ENCODE measurements at places on chromosomes 3 and 15.

GRCh38 chr3:194079702-194080172 is 56.2 kb upstream of the HES1 start:
- no peak for DNase-seq

DNA sequence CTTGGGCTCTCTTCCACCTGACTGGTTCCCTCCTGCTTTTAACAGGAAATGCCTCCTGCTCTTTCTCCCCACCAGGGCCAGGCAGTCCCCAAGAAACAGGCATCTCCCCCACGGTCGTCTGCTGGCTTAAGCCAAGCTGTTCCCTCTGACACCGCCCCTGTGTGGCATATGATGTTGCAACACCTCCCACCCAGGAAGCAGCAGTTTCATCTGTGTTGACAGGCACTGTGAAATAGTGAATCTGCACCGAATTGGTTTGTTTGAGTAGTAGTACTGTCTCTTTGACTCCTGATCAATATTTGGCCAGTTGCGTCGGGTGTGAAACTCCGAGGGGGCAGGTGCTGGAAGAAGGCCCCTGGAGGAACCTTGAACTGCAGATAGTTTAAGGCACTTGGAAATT is 188.8 kb downstream of the FEZF2 start:
- DNase-seq: no peak

DNA sequence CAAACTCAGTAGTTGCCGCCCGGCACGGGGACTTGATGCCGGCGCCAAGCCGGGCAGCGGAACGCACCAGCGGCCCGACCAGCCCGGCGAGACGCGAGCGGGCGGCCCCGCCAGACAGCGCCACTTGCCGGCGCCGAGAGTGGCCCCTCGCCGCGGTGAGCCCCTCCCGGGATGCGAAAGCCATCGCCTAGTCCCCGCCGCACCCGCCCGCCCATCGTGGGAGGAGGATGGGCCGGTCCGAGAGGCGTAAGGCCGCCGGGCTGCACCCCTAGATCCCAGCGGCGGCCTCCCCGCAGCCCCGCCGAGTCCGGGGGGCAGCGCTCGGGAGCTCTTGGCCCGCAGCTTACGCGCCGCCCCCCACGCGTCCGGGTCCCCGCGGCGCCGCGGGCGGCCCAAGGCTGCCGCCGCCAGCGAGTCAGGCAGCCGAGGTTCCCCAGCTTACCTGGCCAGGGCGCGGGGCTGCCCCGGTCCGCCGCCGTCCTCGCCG is 609 bp downstream of the GOLGA8A start:
- no peak for DNase-seq

DNA sequence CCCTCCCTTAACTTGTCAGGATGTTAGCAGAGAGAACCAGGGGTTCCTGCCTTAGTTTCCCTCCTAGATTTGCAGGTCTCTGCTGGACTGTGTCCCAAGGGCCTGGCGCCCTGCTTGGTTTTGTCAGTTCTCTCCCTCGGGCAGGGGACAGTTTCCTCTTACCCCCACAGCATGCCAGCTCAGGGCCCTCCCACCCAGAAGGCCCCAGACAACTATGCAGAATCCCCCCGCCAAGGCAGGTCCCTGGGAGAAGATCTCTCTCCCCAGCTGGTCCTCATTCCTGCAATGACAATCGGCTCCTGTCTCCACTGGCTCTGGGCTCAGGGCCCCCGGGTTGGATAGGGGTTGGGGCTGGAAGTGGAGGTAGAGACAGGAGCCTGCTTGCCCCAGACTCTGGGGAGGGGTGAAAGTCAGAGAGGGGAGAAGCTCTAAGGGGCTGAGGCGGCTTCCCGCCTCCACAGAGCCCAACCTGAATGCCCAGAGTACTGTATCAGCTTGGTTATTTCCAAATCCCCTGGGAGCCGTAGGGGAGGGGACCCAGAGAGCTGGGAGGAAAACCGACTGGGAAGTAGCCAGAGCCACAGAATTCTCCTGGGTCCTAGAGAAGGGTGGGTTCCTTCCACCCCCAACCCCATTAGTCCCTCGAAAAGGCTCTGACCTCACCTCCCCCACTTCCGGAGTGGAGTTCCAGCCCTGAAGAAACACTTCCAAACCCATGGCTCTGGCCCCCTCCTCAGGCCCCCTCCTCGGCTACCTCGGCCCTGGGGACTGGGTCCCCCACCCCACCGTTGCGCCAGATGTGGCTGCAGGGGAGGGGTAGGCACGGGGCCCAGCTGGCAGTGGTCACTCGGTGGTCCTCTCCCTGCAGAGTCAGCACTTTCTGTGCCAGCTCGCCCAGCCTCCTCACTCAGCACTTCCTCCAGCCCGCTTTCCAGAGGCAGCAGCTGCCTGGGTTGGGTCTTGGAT is 3.8 kb upstream of the LOXL1 start:
- DNase-seq: no peak

GRCh38 chr3:39933986-39934693 is 124.7 kb downstream of the MYRIP start:
- no peak for DNase-seq

GRCh38 chr15:29018120-29018805 is 132.5 kb downstream of the APBA2 start:
- DNase-seq: no peak

GRCh38 chr15:58457466-58457965 is 25.7 kb downstream of the LIPC start:
- DNase-seq: no peak

DNA sequence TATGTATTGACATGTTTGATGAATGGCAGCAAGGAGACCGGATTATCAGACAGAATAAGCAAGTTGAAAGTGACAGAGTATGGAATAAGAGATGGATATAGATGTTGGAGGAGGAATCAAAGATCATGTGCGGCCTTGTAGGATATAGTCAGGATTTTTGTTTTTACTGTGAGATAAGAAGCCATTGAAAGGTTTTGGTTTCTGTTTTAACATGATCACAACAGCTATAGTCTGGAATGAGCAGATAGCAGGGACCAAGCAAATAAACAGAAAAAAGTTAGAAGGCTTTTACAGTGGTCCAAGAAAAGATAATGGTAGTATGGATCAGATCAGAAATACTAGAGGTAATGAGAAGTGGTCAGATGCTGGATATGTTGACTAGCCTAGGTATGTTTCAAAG is 52.6 kb downstream of the SLC12A6 start:
- no peak for DNase-seq

- no peak for DNase-seq
These were observed 37.2 kb upstream of the DLG1 start for GRCh38 chr3:197335428-197336132.

- no peak for DNase-seq
These were observed 143.0 kb upstream of the CTDSPL start for GRCh38 chr3:37718632-37719031.

DNA sequence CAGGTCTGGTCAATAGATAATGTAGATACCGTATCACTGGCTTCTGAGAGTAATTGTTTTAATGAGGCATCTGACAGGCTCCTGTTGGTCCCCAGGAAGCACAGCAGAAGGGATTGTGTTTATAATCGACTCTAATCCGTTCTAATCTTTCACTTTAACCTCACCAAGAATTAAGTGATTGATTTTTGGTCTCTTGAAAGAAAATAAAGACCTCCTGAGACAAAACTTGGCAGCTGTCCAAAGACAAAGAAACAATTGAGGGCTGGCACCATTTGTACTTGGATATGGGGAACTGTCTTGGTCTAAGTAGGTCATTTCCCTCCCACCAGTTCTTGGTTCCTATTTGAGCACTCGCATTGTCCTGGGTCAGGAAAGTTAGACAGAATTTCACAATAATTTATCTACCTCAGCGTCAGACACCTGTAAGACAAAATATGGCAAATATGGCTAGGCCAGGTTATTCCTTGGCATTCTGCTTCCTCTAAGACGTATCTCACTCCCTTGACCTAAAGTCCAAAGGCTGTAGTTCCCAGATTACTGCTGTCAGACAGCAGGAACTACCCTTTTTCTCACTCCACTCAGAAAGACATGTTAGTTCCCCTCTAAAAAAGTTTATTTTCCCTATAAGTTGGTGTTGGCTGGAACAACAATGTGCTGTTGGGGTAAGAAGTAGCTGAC is 22.7 kb upstream of the CD96 start:
- DNase-seq: no peak

DNA sequence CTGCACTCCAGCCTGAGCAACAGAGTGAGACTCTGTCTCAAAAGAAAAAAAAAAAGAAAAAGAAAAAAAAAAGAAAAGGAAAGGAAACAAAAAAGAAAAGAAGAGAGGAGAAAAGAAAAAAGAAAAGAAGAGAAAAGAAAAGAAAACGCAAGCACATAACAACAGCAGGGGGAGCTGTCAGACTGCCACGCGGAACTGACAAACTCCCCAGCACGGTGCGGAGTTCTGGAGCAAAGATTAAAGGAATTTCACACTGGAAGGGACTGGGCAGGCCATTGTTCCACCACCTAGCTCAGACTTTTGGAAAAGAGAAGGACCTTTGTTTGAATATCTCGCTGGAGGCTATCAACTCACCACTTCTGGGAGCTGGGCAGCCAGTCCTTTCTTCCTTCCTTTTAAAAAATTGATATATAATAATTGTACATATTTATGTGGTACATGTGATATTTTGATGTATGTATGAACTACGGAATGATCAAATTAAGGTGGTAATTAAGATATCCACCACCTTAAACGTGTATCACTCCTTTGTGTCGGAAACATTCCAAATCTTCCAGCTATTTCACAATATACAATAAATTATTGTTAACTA is 40.5 kb downstream of the DPPA2 start:
- DNase-seq: no peak

GRCh38 chr3:89227634-89228033 is 120.2 kb downstream of the EPHA3 start:
- DNase-seq: no peak

- no peak for DNase-seq
These were observed 610.9 kb downstream of the AGBL1 start for GRCh38 chr15:86690566-86690965.

GRCh38 chr3:99253963-99254355 is 352.5 kb upstream of the DCBLD2 start:
- no peak for DNase-seq

DNA sequence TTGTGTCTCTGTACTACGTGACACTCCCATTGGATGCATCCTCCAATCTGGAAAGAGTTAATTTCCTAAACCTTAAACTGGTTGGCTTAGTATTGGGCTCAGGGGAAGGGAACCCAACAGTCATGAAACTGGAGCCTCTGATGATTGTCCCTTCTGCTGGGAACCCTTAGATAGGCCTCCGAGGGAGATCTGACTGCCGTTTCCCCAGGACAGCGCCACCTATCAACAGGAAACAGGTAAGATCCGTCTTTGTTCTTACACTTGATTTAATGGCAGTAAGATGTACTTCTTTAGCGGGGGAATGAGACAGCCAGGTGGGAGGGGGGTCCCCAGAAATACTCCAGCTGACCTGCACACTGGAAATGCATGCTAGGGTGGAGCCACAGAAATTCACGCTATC is 1749.6 kb downstream of the SI start:
- no peak for DNase-seq

GRCh38 chr3:41125258-41125657 is 74.0 kb upstream of the CTNNB1 start:
- no peak for DNase-seq

DNA sequence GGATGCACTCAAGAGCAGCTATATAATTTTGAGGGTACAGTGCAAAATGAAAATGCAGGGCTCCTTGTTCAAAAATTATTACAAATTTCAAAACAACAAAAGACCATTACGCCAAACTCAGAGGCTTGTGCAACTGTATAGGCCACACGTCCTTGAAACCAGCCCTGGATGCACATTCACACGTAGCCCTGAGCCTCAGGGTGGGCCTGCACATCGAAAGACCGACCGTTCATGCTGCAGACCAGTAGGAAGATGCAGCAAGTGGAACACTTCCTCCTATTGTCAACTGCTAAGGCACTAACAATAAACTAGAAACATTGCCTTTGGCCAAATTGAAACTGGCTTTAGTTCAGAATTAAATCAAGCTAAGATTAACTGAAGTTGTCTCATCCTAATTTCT is 174.7 kb downstream of the SHOX2 start:
- DNase-seq: no peak

GRCh38 chr15:91881569-91882297 is 28.2 kb downstream of the SLCO3A1 start:
- DNase-seq: no peak

DNA sequence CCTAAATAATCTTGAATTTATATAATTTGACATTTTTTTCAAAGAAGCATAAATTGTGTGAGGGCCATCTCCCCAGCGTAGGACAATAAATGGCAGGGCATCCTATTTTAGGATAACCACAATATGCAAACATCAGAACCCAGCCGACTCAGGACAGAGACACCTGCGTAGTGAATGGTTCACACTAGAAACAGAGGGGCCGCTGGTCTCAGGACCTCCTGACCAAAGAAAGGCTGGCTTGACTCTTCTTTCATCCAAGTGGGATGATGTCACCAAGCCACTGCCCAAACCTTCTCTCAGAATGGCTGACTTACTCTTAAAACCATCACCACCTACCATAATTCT is 162.1 kb downstream of the FOXP1 start:
- no peak for DNase-seq

Data from glomerular endothelial cell (primary cell).